Sciatic nerve (tissue), 2 donors: ENCODE measurements at places on chromosomes 16 and 17. TPM values are rescaled to one million over a fixed set of nuclear protein-coding genes. Genes with fewer than 3 reads are reported as not detected.

The G6PC1 gene
- total RNA-seq: not detected

The NPB gene
- 0.80 TPM for total RNA-seq

The CHST4 gene
- not detected for total RNA-seq

The SHBG gene
- total RNA-seq: 0.53 TPM

The ITGAX gene
- total RNA-seq: 41.1 TPM

The NPIPB6 gene
- 8.5 TPM for total RNA-seq

The NHLRC4 gene
- 1.2 TPM for total RNA-seq

The SCGB1C2 gene
- not detected for total RNA-seq

The PIRT gene
- not detected for total RNA-seq

The KRT40 gene
- not detected for total RNA-seq

The PPM1E gene
- total RNA-seq: 0.22 TPM

The KRT36 gene
- not detected for total RNA-seq

The CIITA gene
- total RNA-seq: 51.9 TPM

The TM4SF5 gene
- not detected for total RNA-seq

The EVPLL gene
- not detected for total RNA-seq

The TBC1D3D gene
- not detected for total RNA-seq

The KCTD19 gene
- 0.53 TPM for total RNA-seq

The PRSS27 gene
- total RNA-seq: 2.1 TPM

The CARD14 gene
- 0.49 TPM for total RNA-seq

The TEKT5 gene
- total RNA-seq: not detected

The SPAG5 gene
- total RNA-seq: 20.9 TPM

The COG7 gene
- total RNA-seq: 29.4 TPM

The TBC1D3H gene
- not detected for total RNA-seq

The CCL15 gene
- total RNA-seq: not detected

The C16orf86 gene
- 8.6 TPM for total RNA-seq

The TTYH2 gene
- total RNA-seq: 46.7 TPM

The WFDC1 gene
- 31.6 TPM for total RNA-seq

The CSH1 gene
- not detected for total RNA-seq

The EVI2A gene
- total RNA-seq: 9.3 TPM

The OVCA2 gene
- total RNA-seq: 12.9 TPM

The PYY gene
- not detected for total RNA-seq

The DPH1 gene
- total RNA-seq: 37.7 TPM

The SLC38A8 gene
- total RNA-seq: not detected

The PRSS8 gene
- not detected for total RNA-seq

The KCNAB3 gene
- 1.2 TPM for total RNA-seq

The C17orf113 gene
- 2.9 TPM for total RNA-seq

The RRAD gene
- 6.2 TPM for total RNA-seq

The PRR29 gene
- 1.0 TPM for total RNA-seq

The TPPP3 gene
- total RNA-seq: 12.5 TPM

The ABI3 gene
- 8.5 TPM for total RNA-seq

The DOK4 gene
- 22.6 TPM for total RNA-seq

The NPIPB8 gene
- total RNA-seq: 7.5 TPM
